ENCODE measurements at places on chromosomes 1 and 21.

GRCh38 chr21:45448810-45449657 is 44.1 kb downstream of the COL18A1 start:
- no peaks in the 10 kb centered on the region for H3K4me1 ChIP-seq
- H3K27me3 ChIP-seq = no peaks in the 10 kb centered on the region
- no peak overlapping the region for H3K4me3 ChIP-seq
- no peak for DNase-seq
- H3K36me3 ChIP-seq = no peaks in the 10 kb centered on the region

DNA sequence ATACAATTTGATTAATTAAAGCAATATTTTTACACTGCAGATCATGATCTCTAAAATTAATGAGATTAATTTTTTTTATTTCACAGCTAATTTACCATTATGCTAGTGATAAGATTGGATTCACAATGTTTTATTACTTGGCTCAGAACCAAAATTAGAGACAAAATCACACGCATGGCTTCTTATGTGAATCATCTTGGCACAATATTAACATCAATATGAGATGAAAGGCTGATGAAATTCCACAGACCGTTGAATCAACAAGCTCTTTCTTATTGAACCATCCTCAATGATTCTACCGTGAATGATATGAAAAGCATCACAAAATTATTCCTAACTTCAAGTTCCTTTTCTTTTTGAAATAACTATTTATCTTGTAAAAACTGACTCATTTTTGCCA is 544.9 kb downstream of the KCNT2 start:
- no peak overlapping the region for H3K4me3 ChIP-seq
- H3K36me3 ChIP-seq = no peaks in the 10 kb centered on the region
- no peaks in the 10 kb centered on the region for H3K4me1 ChIP-seq
- no peak overlapping the region for H3K27ac ChIP-seq
- no peaks in the 10 kb centered on the region for H3K27me3 ChIP-seq
- DNase-seq = no peak

DNA sequence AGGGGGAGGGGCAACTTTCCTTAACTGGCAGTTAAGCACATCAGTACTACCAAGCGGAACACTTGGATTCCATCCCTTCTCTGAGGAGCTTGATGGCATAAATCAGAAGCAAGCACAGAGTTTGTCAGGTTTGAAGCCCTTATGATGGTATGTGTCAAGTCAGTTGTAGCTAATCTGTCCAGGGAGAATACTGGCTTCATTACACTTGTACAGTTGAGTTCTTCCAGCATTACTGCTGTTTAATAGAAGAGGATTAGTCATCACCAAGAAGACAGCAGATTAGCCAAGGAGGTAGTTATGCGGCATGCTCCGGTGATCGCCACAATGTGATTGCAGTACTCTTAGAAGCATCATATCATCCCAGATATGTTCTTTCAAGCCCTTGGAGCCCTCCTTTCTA is 2.1 kb upstream of the TDRD5 start:
- H3K27me3 ChIP-seq = peaks cover 40% of the 10 kb centered on the region
- no peak for DNase-seq
- no peak overlapping the region for H3K27ac ChIP-seq
- no peaks in the 10 kb centered on the region for H3K36me3 ChIP-seq
- H3K4me3 ChIP-seq = no peak overlapping the region

GRCh38 chr1:57024428-57024827 is 58.6 kb upstream of the C8B start:
- no peak for DNase-seq
- H3K36me3 ChIP-seq = no peaks in the 10 kb centered on the region
- no peak overlapping the region for H3K4me3 ChIP-seq
- peaks cover 12% of the 10 kb centered on the region for H3K4me1 ChIP-seq

- H3K27me3 ChIP-seq = no peaks in the 10 kb centered on the region
- no peaks in the 10 kb centered on the region for H3K36me3 ChIP-seq
- no peak for DNase-seq
- no peak overlapping the region for H3K4me3 ChIP-seq
Observed at GRCh38 chr1:164796916-164797315, 237.9 kb downstream of the PBX1 start.
